ENCODE measurements at places on chromosomes 5 and 9.

DNA sequence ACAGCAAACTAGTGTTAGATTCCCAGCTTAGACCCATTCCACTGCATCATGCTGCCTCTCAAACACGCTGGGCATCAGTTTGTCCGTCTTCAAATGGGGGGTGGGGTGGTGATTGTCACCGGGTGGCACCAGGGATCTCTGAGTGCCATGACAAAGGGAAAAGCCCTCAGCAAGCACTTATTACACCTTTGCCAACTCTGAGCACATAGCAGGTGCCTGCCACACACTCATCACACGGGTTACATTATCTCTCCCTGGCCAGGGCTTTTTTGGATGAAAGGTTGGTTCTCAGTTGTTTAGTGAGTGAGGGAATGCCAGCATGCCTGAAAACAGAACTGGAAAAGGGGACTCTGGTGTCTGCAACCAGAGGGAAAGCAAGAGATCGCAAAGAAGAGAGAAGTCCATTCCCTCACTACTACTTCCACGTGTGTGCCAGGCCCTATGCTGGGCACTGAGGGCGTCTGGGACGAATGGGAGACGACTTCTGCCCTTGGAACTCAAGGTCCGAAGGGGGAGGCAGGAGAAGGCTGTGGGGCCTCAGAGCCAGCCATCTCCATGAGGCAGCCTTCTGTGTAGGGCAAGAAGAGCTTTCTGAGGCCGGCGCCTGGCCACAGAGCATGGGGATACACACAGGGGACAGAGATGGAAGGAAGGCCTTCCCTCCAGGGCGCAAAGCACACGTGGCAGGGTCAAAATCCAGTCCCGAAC is 48.9 kb downstream of the PAX5 start:
- no peak for DNase-seq

- no peak for DNase-seq
Observed at GRCh38 chr5:103397739-103398581, 139.4 kb downstream of the MACIR start.

DNA sequence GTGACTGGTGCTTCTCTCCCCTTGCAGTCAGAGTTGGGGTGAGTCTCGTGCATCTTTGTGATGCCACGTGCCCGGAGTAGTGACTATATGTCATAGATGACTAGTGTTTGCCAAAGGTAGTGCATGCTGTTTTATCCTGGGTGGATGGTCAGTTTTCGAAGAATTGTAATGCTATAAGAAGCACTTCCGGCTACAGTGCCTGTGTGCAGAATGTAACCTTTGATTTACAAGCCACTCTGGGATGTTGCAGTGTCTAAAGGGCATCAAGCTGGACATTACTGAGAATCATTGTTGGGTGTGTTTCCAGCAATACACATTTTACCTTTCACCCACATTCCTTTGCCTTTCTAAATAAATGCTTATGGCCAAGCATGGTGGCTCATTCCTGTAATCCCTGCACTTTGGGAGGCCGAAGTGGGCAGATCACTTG is 16.7 kb downstream of the MVB12B start:
- DNase-seq: no peak

GRCh38 chr5:34742061-34742460 is 85.9 kb downstream of the RAI14 start:
- DNase-seq: no peak

DNA sequence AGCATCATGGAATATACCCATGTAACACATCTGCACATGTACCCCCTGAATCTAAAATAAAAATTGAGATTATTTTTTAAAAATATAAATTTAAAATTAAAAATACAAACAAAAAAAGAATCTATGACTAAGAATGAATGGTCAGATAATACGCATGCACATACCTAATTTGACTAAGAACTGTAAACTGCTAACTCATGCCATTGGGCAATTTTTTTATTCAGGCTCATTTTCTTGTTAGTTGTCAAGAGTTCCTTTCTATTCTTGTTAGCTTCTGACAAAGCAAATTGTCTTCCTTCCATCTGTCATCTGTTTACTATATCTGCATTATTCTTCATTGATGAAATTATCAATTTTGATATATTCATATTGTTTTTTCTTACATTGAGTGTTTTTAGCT is 69.5 kb upstream of the HAND1 start:
- DNase-seq: no peak

GRCh38 chr5:143536364-143536763 is 132.9 kb upstream of the NR3C1 start:
- DNase-seq: no peak

- no peak for DNase-seq
Observed at GRCh38 chr5:145493435-145493834, 341.7 kb downstream of the PRELID2 start.

- no peak for DNase-seq
Observed at GRCh38 chr9:117707561-117707960, 3.4 kb downstream of the TLR4 start.

DNA sequence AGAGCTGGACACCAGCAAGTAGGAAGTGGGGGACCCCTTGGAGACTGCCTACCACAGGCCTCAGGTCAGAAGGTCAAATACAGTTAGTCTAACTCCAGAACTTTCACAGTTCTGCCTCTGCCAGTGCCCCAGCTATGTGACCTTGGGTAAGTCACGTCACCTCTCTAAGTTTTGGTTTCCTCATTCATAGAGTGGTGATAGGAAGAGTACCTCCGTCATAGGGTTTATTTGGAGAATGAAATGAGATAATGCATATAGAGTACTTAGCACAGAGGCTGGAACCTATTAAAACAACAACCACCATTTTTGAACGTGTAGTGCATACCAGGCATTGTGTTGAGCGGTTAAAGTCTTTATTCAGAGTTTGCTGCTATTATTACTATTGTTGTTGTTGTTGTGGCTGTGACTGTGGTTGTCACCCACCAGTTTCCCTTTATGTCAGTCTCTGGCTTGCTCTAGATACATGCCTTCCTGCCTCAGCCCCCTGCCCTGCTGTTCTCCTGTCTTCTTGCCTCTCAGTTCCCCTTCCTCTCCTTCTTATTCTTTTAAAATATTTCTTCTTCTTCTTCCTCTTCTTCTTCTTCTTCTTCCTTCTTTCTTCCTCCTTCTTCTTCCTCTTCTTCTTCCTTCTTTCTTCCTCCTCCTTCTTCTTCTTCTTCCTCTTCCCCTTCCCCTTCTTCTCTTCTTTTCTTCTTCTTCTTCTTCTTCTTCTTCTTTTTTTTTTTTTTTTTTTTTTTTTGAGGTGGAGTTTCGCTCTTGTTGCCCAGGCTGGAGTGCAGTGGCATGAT is 67.8 kb downstream of the RALGPS1 start:
- no peak for DNase-seq

DNA sequence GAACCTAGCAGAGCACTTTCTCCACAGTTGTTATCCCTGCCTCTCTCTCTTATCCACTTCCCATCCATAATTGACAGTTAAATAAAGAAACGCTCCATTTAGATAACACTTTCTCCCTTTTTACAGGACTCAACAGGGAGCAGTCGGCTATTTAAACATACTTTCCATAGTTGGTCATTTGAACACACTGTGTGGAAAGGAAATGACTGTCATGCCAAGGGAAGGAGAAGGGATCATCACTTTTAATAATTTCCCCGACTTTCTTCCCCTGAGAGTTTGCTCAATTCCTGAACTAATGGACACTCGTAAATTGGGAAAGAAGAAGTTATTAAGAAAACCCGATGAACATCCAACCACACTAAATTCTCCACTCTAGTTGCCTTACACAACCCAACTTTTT is 400.8 kb upstream of the PTGER4 start:
- DNase-seq: no peak
